ENCODE measurements at places on chromosomes 1 and 21.

DNA sequence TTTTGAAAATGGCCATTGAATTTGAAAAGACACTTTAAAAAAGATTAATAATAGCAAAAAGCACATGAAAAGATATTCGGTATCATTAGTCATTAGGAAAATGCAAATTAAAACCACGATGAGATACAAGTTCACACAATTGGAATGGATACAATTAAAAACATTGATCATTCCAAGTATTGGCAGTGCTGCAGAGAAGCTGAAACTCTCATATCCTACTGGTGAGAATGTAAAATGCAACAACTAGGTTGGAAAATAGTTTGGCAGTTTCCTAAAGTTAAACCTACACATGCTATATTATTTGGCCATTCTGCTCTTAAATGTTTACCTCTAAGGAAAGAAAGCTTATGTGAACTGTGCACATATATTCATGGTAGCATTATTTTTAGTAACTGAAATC lies 838.7 kb upstream of the PRMT6 start:
- DNase-seq: no peak

GRCh38 chr1:115706587-115707425 lies 61.7 kb downstream of the CASQ2 start:
- DNase-seq: peak; percentile 81

- DNase-seq: no peak
Measured at GRCh38 chr21:41825881-41826280, 53.3 kb downstream of the PRDM15 start.

- no peak for DNase-seq
Measured at GRCh38 chr21:27292783-27293182, 325.9 kb upstream of the ADAMTS5 start.

GRCh38 chr1:165431079-165431478 lies 13.8 kb downstream of the RXRG start:
- no peak for DNase-seq

- no peak for DNase-seq
Measured at GRCh38 chr1:83769072-83769471, 229.9 kb downstream of the TTLL7 start.

- DNase-seq: peak; percentile 73
Measured at GRCh38 chr1:219542828-219543518, 69.9 kb downstream of the ZC3H11B start.

- no peak for DNase-seq
Measured at GRCh38 chr1:54804471-54805132, 3.5 kb upstream of the TTC22 start.

- no peak for DNase-seq
Measured at GRCh38 chr1:61274939-61275338, 192.6 kb downstream of the NFIA start.

- no peak for DNase-seq
Measured at GRCh38 chr1:60541831-60542532, 468.4 kb upstream of the C1orf87 start.

DNA sequence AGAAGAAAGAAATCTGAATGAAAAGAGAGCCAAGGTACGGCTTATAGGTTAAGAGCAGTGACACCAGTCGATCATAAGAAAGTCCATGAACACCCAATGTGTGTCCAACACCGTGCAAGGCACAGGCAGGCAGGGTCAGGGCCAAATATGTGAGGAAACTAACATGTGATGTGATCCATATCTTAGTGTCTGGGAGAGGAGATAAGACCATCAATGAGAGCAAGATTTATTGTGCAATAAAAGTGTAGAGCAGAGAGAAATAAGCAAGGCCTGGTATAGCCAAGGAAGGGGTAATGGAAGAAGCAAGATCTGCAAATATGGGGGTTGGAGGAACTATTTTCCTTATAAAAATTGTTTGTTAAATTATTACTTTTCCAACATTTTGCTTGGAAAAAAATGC lies 198.8 kb downstream of the CRB1 start:
- DNase-seq: no peak

- DNase-seq: no peak
Measured at GRCh38 chr1:188240772-188241406, 1412.1 kb downstream of the PLA2G4A start.

- no peak for DNase-seq
Measured at GRCh38 chr1:151775894-151776664, 12.8 kb upstream of the MRPL9 start.

DNA sequence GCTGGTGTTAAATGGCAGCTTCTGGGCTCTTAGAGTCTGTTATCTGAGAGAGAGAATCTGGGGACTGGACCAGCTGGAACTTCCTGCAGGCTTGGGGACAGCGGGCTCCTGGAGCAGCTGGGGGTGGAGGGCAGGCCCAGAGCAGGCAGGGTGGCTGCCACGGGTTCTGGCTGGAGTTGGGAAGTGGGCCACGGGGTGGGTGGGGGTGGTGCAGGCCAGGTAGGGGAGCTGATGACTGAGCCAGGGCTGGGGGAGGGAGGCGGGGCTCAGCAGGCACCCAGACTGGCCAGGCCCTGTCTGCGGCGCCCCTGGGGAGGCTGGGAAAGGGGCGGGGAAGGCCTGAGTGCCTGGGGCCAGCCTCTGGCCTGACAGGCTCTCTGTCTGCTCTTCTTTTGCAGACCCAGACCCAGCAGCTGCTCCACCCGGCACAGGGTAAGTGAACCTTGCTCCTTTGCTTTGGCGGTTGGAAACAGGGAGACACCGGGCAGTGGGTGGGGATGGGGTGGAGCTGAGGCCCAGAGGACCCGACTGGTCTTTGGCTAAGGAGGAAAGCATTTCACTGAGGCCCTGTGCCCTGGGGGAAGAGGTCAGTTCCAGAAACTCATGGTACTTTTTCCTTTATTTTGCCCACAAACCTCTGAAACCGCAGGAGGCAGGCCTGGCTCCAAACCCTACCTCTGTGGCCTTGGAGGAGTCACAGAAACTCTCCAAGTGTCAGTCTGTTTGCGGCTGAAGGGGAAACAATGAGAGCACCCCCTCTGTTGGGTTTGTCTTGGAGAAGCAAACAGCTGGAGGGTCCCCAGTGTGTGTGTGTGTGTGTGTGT lies 48.8 kb downstream of the ARHGEF10L start:
- DNase-seq: peak; percentile 87
